ENCODE measurements at places on chromosomes 16 and 17.
A peak's percentile ranks its signal among the peaks of the same experiment; 100 is the strongest.

GRCh38 chr16:63813862-63814261, 1308.0 kb downstream of the CDH11 start:
- H3K27me3 ChIP-seq: no peaks in the 10 kb centered on the region
- DNase-seq: no peak
- H3K4me3 ChIP-seq: no peak overlapping the region
- no peaks in the 10 kb centered on the region for H3K36me3 ChIP-seq

DNA sequence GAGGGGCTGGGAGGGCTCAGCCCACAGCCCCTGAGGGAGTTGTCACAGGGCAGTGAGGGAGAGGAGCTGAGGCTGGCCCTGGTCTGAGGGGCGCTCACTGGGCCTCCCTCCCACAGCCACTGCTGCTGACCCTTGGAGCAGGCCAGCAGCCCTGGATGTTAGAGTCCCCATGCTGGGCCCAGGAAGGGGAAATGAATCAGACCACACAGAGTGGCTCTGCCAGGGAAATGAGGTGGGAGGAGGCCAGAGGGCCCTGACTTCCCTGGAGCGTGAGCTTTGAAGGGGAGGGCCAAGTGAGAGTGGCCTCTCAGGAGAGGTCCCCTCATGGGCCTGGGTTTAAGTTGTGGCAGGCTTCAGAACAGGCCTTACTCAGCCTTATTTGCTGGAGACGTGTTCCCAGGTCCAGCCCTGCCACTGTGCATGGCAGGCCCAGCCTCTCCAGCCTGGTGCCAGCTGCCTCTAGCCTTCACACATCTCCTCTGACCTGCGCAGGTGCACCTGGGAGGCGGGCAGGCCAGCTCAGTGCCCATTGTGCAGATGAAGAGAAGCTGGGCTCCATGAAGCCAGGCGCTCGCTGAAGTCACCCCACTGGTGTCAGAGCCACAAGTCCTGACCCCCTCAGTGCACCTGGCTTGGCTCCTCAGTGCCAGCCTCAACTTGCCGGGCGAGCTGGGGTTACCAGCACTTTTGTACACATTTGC, 15.4 kb downstream of the GPT2 start:
- H3K4me1 ChIP-seq: no peaks in the 10 kb centered on the region
- H3K36me3 ChIP-seq: no peaks in the 10 kb centered on the region
- H3K27ac ChIP-seq: no peak overlapping the region
- no peak for DNase-seq
- no peak overlapping the region for H3K4me3 ChIP-seq

GRCh38 chr16:55301385-55302008, 22.5 kb upstream of the IRX6 start:
- no peaks in the 10 kb centered on the region for H3K27me3 ChIP-seq
- H3K36me3 ChIP-seq: no peaks in the 10 kb centered on the region
- no peak overlapping the region for H3K4me3 ChIP-seq
- no peaks in the 10 kb centered on the region for H3K4me1 ChIP-seq
- no peak overlapping the region for H3K27ac ChIP-seq

DNA sequence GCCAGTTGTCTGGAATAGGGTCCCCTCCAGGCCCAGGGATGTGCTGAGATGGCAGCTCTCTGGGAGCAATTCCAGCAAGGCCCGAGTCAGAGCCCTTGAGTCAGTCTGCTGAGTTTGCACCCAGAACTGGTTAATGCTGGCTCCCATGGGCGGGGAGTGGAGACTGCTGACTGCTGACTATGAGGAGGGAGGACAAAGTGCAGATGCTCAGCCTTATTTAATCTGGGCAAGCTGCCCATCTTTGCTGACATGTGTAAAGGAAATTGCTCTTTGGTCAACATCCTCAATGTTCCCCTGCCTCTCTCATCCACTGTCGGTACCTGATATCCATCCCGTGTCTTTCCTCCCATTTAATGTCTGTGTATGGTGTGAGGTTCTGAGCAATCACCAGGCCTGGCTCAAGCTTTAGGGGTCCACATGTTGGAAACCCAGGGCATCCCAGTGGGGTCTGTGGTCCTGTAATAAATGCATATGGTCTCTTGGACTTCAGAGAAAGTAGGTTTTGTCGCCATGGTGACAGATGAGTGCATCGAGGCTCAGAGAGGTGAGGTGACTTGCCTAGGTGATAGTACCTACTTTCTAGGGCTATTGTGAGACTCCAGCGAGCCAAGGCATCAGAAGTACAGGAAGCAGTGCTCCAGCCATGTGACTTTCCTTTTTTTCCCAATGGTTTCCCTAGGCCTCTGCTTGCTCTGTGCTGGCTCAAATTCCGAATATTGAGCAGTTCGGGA, 20.0 kb upstream of the RNF135 start:
- no peak overlapping the region for H3K4me3 ChIP-seq
- H3K36me3 ChIP-seq: no peaks in the 10 kb centered on the region
- H3K4me1 ChIP-seq: no peaks in the 10 kb centered on the region
- no peak overlapping the region for H3K27ac ChIP-seq
- DNase-seq: no peak
- no peaks in the 10 kb centered on the region for H3K27me3 ChIP-seq

DNA sequence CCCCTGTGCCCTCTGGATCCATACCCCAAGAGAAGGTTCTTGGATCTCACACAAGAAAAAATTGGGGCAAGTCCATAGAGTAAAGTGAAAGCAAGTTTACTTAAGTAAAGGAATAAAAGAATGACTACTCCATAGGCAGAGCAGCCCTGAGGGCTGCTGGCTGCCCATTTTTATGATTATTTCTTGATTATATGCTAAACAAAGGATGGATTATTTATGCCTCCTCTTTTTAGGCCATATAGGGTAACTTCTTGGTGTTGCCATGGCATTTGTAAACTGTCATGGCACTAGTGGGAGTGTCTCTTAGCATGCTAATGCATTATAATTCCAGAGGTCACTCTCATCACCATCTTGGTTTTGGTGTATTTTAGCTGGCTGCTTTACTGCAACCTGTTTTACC, 70.8 kb downstream of the NLK start:
- H3K4me1 ChIP-seq: peaks cover 6% of the 10 kb centered on the region
- H3K27ac ChIP-seq: no peak overlapping the region
- no peak for DNase-seq
- H3K36me3 ChIP-seq: no peaks in the 10 kb centered on the region
- no peak overlapping the region for H3K4me3 ChIP-seq

- no peak for DNase-seq
- no peak overlapping the region for H3K27ac ChIP-seq
- H3K4me3 ChIP-seq: no peak overlapping the region
- H3K36me3 ChIP-seq: no peaks in the 10 kb centered on the region
- H3K27me3 ChIP-seq: no peaks in the 10 kb centered on the region
These were observed 65.3 kb upstream of the CRHR1 start for GRCh38 chr17:45718791-45719190.

GRCh38 chr17:66971264-66971663, 6.8 kb downstream of the CACNG4 start:
- no peak overlapping the region for H3K27ac ChIP-seq
- H3K4me1 ChIP-seq: no peaks in the 10 kb centered on the region
- peaks cover 15% of the 10 kb centered on the region for H3K27me3 ChIP-seq
- no peaks in the 10 kb centered on the region for H3K36me3 ChIP-seq

GRCh38 chr17:29613352-29613837, 9.3 kb downstream of the CORO6 start:
- no peaks in the 10 kb centered on the region for H3K27me3 ChIP-seq
- H3K27ac ChIP-seq: no peak overlapping the region
- peaks cover 55% of the 10 kb centered on the region for H3K4me1 ChIP-seq
- no peaks in the 10 kb centered on the region for H3K36me3 ChIP-seq
- peak; percentile 84 for DNase-seq

DNA sequence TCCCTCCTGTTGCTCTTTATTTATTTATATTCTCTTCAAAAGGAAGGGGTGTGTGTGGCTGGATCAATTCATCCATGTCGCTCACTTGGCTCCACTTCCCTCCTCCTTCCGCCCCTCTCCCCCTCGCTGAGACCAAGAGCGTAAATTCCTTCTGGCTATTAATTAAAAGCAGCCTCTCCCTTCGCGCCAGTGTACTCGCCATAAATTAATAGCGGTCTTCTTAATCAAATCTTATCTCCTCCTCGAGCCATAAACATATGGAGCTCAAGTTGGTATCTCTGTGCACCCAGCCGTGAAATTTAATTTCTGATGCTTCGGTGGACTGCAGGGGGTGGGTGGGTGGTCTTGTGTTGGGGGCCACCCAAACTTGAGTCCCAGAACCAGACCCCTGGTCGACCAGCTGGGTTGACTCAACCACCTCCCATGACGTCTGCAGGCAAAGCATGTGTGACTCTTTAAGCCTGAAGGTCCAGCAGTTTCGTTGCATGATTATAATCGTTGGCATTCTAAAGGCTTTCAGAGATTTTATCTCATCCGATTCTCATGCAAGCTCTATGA, 57.9 kb downstream of the SDK2 start:
- no peaks in the 10 kb centered on the region for H3K36me3 ChIP-seq
- H3K4me1 ChIP-seq: peaks cover 16% of the 10 kb centered on the region
- H3K27ac ChIP-seq: no peak overlapping the region
- no peaks in the 10 kb centered on the region for H3K27me3 ChIP-seq
- no peak for DNase-seq

DNA sequence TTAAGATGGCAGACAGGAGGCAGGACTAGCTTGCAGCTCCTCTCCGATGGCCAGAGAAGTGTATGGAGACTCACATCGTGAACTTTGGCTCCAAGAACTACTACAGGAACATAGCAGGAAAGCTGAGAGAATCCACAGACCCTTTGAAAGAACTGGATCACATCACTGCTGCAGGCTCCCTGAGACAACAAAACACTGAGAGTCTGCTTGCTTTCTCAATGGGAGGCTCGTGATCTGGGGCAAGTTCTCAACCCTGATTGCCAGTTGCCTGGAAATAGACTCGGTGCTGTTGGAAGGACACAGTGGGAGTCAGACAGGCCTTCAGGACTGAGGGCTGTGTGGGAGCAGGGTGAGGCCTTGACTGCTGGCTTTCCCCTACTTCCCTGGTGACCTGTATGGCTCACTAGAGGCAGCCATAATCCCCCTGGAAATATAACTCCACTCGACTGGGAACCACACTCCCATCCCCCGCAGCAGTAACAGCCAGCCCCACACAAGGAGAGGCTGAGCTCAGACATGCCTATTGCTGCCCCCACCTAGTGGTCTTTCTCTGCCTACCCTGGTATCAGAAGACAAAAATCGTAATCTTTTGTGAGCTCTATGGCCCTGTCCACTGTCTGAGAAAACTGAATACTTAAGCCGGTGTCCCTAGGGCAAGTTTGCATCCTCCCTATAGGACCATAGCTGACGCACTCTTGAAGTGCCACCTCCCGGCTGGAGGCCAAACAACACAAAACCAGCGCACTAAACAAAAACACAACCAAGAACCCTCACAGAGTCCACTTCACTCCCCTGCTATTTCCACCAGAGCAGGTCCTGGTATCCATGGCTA, 238.4 kb downstream of the CEP112 start:
- H3K36me3 ChIP-seq: no peaks in the 10 kb centered on the region
- no peaks in the 10 kb centered on the region for H3K27me3 ChIP-seq
- no peak overlapping the region for H3K4me3 ChIP-seq
- no peaks in the 10 kb centered on the region for H3K4me1 ChIP-seq
- H3K27ac ChIP-seq: no peak overlapping the region

GRCh38 chr17:164303-165235, 16.9 kb downstream of the DOC2B start:
- no peak overlapping the region for H3K4me3 ChIP-seq
- no peak for DNase-seq
- no peaks in the 10 kb centered on the region for H3K36me3 ChIP-seq
- H3K27me3 ChIP-seq: no peaks in the 10 kb centered on the region
- H3K4me1 ChIP-seq: no peaks in the 10 kb centered on the region

DNA sequence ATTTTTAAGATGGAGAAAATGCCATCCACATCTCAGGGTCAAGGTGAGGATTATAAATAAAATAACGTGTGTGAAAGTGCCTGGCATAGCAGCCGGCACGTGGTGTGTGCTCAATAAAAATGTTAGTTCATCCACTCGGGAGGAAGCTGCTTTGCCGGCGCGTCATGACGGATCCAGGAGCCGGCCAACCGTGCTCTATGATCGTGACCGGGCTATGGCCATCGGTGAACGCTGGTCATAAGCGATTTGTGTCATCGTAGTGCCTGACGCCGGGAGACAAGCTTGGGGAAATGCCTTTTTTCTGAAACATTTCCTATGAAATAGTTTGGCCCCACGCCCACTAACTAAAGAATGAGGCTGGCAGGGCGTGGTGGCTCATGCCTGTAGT, 74.0 kb downstream of the CMC2 start:
- H3K36me3 ChIP-seq: no peaks in the 10 kb centered on the region
- H3K27me3 ChIP-seq: no peaks in the 10 kb centered on the region
- H3K27ac ChIP-seq: no peak overlapping the region
- no peaks in the 10 kb centered on the region for H3K4me1 ChIP-seq

DNA sequence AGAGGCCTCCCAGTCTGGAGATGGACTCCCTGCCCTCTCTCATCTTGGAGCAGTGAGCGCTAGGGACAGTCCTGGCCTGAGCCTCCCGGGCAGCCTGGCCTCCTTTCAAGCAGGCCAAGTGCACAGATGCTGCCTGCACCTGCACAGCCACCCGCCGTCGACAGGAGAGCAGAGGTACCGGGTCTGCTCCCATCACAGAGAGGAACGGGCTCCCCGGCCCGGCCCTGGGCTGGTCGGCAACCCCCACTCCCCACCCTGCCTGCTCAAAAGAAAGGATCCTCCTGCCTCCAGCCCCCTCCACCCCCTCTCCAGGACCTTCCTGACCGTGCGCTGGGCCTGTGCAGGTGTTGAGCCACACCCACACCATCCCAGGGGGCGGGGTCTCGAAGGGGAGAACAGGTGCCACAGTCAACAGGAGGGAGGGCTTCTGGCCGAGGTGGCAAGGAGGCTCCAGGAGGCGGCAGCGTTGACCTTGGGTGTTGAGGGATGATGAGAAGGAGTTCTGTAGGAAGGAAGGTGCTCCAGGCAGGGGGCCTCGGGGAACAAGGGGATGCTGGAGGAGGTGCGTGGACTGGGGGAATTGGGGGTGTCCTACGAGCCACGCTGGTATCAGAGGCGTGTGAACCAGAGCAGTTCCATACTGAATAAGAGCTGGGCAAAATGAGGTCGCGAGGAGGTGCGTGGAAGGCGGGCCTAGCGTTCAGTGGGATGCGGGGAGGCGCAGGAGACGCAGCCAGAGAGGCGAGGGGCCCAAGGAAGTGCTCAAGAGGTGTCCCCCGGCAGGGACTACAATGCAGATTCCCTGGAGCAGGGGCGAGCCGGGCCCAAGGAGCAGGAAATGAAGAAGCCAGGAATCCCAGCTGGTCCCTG, 967 bp upstream of the CDH15 start:
- H3K4me3 ChIP-seq: peak overlapping the region; percentile 45
- no peak overlapping the region for H3K27ac ChIP-seq
- no peaks in the 10 kb centered on the region for H3K36me3 ChIP-seq
- H3K4me1 ChIP-seq: peaks cover 24% of the 10 kb centered on the region
- no peaks in the 10 kb centered on the region for H3K27me3 ChIP-seq

Measured in effector memory CD4-positive, alpha-beta T cell (primary cell).